ENCODE measurements at places on chromosomes 4 and X.

- no peak for DNase-seq
These were observed 7.5 kb upstream of the BMP2K start for GRCh38 chr4:78768452-78769180.

DNA sequence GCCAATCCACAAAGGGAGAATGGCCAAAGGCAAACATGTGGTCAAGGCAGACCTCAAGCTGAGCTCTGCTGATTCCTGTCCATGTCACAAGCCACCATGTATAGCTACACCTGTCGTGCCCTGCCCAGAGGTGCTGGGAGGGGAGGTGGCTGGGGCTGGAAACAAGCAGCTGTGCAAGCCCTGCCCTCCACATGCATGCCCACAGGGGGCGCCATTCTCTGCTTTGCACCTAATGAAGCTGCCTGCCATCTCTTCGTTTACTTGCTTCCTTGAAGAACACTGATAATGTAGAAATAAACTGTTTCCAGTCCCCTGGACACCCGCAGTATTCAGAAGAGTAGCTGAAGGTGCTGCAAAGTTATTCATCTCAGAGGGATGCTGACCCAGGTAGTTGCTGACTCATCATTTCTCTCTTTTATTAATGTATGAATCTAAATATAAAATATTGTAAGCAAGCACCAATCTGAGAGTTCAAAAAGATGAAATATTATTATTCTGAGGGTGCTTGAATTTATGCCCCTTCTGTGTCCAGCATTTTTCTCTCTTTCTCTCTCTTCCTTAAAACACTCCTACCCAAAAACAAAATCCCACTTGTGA is 278.6 kb downstream of the ADGRA3 start:
- no peak for DNase-seq

DNA sequence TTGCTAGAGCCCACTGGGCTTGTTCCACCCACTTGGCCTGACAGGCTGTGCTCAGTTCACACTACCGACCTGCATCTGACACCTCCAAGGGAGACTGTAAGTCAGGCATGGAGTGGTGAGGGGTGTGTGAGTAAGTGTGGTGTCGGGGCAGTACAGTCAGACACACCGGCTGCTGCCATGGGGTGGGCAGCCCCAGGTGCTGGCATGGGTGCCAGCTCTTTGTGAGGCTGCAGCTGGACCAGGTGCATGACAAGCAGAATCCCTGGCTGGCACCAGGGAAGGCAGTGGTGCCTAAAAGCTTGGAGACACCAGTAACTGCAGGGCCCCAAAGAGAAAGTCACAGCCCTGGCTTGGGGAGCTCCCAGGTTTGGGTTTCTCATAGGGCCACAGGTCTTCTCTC is 665.0 kb downstream of the SH3BGRL start:
- DNase-seq = no peak

- no peak for DNase-seq
These were observed 294.2 kb downstream of the GRIA2 start for GRCh38 chr4:157514711-157515110.

- DNase-seq = no peak
These were observed 68.2 kb downstream of the AGTR2 start for GRCh38 chrX:116238567-116239255.

DNA sequence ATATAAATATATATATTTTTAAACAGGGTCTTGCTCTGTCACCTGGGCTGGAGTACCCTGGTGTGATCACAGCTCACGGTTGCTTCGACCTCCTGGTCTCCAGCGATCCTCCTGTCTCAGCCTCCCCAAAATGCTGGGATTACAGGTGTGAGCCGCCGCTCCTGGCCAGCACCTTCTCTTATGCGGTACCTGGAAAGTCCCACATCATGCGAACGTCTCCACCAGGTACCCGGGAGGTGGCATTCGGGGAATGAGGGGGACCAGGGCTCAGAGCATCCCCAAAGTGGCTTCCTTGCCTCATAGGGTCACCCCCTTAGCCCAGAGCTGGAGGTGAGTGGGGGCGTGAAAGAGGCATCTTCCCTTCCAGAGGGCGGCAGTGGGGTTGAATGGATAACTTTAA is 84.0 kb upstream of the PPP2R3B start:
- DNase-seq = no peak
